ENCODE measurements at places on chromosomes 6 and 20. TPM values are rescaled to one million over a fixed set of nuclear protein-coding genes. Genes with fewer than 3 reads are reported as not detected.

DNA sequence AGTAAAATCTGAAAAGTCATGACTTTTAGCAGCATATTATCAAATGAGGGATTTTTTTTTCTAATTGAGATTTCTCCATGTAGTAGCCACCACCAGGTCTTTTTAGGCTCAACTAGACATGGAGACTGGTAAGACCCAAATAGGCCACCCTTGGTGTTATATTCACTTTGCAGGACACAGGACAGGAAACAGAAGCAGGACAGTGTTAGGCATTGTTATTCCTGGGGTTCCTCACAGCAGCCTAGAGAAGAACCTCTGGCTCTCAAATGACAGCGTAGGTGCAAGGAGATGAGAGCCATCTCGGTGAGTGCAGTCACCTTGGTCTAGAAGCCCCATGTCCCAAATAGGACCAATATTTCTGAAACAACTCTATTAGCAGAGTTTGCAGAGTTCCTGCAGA, 19.2 kb upstream of the PBOV1 start:
- DNase-seq = no peak

GRCh38 chr20:36663031-36663430, 17.0 kb upstream of the SLA2 start:
- DNase-seq = no peak

MCHR2 gene
- total RNA-seq = not detected

- peak; percentile 26 for DNase-seq
Measured at GRCh38 chr6:145199961-145200360, 535.4 kb downstream of the EPM2A start.

Measured in LHCN-M2 (cell line).